ENCODE measurements at places on chromosomes 16 and 17.

GRCh38 chr17:75693500-75694481, 26.7 kb downstream of the SAP30BP start:
- DNase-seq = no peak

GRCh38 chr16:81731649-81732048, 47.4 kb upstream of the PLCG2 start:
- DNase-seq = no peak

DNA sequence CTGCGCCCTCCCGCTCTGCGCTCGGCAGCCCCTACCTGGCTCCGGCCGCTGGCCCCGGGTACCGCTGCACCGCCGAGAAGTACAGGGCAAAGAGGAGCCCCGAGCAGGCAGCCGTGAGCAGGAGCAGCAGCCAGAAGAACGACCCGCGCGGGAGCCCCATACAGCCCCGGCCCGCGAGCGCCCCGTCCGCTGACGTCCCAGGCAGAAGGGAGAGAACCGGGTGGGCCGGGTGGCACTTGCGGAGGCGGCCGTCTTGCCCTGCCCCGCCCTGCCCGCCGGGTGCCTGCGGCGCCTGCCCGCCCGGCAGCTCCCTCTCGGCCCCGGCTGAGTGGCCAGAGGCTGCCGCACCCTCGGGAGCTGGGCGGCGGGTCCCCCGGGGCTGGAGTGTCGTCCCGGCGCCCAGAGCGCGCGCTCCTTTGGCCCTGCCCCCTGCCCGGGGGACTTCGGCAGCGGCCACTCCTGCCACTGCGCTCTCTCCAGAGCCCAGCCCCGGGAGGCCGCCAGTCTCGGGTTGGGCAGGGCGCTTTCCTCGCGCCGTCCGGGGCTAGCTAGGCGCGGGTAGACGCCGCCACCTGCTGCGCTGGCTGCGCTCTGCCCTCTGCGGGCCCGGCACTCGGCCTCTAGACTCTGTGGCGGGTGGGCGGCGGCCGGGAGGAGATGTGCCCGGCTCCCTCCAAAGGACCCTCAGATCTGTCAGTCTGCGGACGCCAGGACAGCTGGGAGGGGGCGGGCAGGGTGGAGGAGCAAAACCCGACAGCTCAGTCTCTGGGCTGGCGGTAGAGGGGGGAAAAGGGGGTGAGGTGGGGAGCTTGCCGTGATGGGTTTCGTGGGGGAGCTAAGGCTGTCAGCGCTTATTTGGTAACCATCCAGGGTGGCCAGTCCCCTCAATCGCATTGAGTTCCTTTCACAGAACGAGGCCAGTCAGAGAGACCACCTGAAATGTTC, at the start of gene ST6GALNAC2:
Gene ST6GALNAC2 (minus strand): TSS at position 212 of the 945 bp plus-strand sequence. CDS start 52 bp downstream, at position 160.
- peak; percentile 22 for DNase-seq

DNA sequence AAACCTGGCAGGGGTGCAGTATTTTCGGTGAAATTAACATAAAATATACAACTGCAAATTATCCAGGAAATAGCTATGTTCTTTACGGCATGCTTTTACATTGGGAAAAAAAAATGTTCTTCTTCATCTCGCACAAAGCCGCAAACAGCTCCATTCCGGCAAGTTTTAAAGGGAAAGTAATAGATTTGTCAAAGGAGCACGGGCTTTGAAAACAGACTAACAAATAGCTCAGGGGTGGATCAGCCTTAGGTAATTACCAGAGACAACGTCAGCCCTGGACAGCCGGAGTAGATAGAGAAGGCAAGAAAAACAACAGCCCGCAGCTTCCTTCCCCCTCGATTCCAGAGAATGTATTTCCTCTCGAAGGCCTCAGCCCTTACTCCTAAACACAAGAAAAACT, 222.5 kb downstream of the C16orf78 start:
- no peak for DNase-seq

Data from stimulated activated CD8-positive, alpha-beta memory T cell treated with anti-CD3 and anti-CD28 coated beads, Interleukin-12 subunit alpha, Interleukin-12 subunit beta, amount 100 ng/mL, for 4 hours (primary cell).